Hippocampal formation (tissue), 2 donors: ENCODE measurements at places on chromosomes 7 and 10.

DNA sequence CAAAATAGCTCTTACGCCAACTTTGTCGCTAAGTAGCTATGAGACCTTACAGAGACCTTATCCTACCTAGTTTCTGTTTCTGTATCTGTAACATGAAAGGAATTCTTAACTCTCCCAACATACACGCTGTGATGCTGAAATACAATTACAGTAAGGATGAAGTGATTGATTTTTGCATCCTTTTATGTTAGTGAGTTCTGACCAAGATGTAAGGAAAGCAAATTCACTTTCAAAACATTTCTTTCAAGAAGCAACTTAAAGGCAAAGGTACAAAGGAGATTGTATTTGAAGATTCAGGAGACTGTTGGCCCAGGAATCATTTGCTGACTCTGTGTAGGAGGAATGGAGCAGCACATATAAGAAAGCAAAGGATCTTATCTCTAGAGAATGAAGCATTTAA lies 7.1 kb upstream of the ANK3 start:
- DNase-seq = no peak

- no peak for DNase-seq
Measured at GRCh38 chr7:50339990-50340500, 35.5 kb downstream of the IKZF1 start.

DNA sequence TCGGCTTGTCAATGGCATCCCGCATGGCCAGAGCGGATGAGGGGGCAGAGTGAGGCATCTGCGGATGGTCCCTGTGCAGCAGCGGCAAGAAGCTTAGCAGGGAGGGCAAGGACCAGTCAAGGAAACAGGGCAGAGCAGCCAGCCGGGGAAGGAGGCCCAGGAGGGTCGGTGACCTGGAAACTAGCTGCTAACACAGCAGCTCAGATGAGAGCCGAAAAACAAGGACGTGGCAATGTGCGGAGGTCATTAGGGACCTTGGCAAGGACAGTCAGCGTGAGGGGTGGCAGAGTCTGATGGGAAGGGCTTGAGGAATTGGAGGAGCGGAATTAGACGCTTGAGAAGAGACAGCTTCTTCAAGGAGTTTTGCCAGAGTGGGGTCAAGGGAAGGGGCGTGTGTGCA lies 20.1 kb upstream of the SH2B2 start:
- no peak for DNase-seq

GRCh38 chr10:103933557-103934121 lies 15.7 kb upstream of the STN1 start:
- DNase-seq = peak; percentile 74

DNA sequence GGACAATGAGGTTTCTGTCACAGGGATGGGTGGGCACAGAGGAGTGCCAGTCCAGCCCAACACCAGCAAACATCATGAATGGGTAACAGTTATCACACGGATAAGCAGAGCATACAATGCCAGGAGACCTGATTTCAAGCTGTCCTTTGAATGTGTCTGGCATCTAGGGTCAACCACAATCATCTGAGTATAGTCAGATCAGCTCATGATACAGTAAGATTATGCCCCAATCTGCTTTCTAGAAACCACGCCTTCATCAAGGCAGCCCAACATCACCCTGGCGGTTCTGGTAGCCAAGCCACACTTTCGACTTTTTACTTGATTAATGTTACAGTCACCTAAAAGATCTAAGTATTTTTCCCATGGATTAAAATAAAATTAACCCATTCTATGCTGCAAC lies 10.5 kb downstream of the FAM171A1 start:
- DNase-seq = no peak
